Trophoblast cell (in vitro differentiated cells and primary cell): ENCODE measurements at places on chromosomes 11 and 22.

DNA sequence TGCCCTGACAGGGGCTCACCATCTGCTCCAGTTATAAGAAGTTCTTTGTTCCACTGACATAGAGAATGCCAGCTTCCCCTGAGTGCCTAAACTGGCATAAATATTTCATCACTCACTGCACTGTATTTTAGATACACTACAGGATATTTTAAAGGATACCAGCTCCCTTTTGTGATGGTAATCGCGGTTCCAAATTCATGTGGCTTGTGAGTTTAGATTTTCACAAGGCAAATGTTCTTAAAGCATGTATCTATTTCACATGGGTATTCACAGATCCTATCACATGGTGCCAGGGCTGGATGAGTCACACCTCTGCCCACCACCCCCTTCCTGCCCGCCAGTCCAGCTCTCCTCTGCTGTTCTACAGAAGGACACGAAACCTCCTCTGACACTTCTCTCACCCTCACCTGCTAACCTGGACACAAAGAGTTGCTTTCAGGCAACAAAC lies 105.5 kb downstream of the KCNC1 start:
- no peak for DNase-seq

- DNase-seq, result no peak
Observed at GRCh38 chr11:94283678-94284077, 20.7 kb upstream of the IZUMO1R start.

DNA sequence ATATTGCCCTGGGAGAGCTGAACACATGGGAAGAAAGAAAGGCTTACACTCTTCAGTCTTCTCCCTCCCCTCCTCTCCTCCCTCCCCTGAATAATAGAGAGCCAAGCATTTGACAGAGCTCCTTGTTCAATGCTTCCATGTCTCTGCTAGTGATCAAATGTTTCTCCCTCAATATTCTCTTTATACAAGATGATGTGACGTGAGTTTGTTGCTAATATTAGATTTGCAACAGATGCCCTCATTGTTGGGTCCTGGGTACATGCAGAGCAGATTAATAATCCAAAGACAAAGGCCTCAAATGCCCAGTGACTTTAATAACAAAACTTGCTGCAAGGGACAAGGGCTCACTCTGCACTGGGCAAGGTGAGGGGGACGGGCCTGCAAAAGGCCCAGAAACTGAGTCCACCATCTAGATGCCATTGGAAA lies 7.1 kb upstream of the ENDOD1 start:
- DNase-seq, result no peak

DNA sequence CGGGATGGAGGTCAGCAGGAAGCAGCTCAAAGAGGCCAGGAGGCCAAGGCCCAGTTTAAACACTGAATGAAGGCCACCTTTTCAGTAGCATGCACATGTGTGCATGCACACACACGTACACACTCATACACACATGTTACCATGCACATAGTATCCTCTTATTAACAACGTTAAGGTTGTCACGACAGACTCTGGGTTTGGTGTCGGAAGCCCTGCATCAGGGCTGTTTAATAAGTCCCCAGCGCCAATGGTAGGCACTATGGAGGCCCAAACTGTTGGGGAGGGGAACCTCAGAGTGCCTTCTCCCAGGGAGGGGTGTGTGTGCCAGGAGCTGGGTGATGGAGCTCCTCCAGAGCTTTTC lies 39.5 kb upstream of the ADA2 start:
- no peak for DNase-seq

GRCh38 chr11:118804094-118804493 lies 13.1 kb upstream of the DDX6 start:
- no peak for DNase-seq
